ENCODE measurements at places on chromosomes 3 and 15.

- no peak for DNase-seq
Observed at GRCh38 chr3:132394320-132394719, 23.0 kb upstream of the DNAJC13 start.

DNA sequence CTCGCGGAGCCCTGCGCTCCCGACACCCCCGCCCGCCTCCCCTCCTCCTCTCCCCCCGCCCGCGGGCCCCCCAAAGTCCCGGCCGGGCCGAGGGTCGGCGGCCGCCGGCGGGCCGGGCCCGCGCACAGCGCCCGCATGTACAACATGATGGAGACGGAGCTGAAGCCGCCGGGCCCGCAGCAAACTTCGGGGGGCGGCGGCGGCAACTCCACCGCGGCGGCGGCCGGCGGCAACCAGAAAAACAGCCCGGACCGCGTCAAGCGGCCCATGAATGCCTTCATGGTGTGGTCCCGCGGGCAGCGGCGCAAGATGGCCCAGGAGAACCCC lies 464 bp downstream of the SOX2 start:
- no peak for DNase-seq

GRCh38 chr15:70195587-70196305 lies 98.0 kb upstream of the TLE3 start:
- DNase-seq, result no peak

- DNase-seq, result no peak
Observed at GRCh38 chr3:49620728-49621127, 53.4 kb upstream of the APEH start.

- DNase-seq, result no peak
Observed at GRCh38 chr3:56800832-56801661, 702 bp downstream of the ARHGEF3 start.
